Stimulated activated CD4-positive, alpha-beta T cell treated with anti-CD3 and anti-CD28 coated beads, Interleukin-1b, Interleukin-23, amount 100 ng/mL, for 24 hours (primary cell): ENCODE measurements at places on chromosomes 12 and 14.

DNA sequence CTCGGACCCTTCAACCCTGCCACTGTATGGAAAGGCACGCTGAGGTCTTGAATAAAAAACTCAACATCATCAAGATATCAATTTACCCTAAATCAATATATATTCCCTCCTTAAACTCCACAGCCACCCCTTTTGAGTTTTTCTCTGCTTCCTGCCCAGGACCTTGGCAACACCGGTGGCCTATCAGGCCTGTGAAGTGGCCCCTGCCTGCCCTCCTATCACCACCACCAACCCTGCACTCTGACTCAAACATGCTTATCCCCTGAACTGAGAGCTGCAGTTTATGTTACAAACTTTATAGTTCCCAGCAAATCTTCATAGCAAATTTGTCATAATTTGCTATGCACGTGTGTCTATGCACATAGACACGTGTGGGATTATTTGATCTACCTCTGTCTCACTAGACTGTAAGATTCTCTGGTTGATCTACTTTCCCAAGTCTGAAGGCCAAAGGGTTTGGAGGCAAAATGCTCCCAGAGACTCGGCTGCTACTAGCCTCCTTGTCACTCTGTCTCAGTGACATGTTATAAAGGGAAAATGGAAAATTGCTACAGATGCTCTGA lies 63.4 kb downstream of the SPTB start:
- no peak for DNase-seq

DNA sequence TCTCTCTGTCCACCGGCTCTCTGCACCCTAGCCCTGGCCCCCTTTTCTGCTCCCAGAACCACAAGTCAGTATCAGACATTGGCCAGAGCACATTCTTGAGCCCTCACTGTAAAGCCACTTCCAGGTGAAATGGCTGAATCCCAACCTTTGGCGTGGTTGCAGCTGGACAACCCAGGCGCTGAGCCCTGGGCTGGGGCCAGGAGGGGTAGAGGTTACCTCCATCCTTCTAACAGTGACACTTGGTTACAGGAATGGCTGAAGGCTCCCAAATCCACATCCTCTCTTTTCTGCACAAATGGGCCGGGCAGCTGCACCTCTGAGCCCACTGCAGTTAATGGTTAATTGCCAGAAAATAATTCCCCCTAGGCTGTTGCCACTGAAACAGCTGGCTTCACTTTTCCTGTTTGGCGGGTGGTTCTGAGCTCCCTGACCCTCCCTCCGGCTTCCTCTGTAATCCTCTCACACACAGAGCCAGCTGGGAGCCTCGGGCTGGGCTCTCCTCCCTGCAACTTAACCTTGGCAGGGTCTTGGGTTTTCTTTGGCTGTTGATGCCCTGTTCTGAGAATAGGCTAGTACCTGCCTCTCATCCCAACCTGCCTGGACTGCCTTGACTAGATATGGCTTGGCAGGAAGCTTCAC lies 44.1 kb downstream of the TSPAN11 start:
- no peak for DNase-seq

DNA sequence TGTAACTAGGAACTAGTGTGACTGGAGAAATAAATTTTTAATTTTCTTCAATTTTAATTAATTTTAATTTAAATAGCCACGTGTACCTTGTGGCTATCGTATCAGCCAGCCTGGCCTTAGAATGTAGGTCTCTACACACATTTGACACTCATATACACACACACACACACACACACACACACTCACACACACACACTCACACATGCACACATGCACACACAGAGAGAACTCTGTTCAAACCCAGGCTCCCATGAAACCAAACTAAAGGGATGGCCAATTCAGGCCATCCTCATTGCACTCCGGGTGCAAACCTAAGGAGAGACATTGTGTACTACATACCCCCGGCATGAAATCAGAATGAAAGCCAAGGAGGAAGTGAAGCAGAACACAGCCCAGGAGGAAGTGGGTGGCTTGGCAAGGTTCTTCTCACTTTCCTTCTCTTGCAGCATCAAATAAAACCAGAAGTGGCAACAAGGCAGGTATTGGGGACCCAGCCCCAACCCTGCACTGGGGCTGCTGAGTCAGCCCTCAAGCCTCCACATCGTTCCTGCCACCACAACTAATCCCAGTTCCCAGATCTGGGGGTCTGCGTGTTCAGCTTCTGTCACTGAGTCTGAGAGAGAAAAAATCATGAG lies 26.2 kb upstream of the CHPT1 start:
- no peak for DNase-seq

DNA sequence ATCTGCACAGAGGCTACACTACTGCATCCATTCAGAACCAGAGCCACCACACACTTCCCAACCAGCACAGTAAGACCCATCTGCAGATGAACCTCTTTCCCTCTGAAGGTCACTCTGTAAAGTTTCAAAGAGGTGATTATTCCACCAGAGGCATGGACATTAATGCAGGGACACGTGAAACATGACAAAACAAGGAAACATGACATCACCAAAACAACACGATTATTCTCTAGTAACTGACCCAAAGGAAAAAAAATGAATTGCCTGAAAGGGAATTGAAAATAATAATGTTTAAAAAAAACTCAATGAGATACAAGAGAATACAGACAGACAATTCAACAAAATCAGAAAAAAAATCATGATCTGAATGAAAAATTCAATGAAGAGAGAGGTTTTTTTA lies 139.1 kb downstream of the RERGL start:
- DNase-seq, result no peak

DNA sequence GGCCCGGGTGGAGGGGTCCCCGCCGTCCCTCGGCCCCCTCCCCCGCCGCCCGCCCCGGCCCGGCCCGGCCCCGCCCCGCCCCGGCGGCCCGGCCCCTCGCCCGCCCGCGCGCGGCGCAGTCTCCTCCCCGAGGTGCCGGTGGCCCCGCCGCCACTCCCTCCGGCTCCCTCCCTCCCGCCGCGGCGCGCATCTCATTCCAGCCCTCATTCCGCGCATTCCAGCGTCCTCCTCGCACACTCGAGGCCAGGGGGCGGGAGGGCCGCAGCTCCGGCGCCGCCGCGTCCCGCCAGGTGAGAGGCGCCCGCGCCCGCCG lies at the start of gene TEAD4:
TSS of gene TEAD4 (plus strand) at position 206 of the 313 bp plus-strand sequence.
- DNase-seq, result no peak

DNA sequence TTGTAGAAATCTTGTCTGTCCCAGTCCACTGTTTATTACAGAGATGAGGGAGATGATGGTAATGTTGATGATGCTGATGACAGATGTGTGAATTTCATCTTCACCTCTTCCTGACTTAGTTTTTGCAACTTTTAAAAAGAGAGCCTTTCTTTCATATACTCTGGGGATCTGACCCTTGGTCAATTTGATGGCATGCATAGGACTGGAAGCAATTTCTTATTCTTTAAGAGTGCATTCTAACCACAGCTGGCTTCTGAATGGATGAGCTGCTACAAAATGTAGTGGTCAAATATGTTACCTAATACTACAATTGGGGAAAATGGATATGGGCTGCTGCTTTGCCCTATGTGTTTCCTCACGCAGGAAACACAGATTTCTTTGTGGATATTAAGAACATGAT lies 80.8 kb downstream of the MYRFL start:
- no peak for DNase-seq

- DNase-seq, result no peak
Observed at GRCh38 chr14:73736842-73737241, 22.7 kb upstream of the PNMA1 start.

GRCh38 chr14:96799489-96800054 lies 2.4 kb downstream of the VRK1 start:
- DNase-seq, result no peak

DNA sequence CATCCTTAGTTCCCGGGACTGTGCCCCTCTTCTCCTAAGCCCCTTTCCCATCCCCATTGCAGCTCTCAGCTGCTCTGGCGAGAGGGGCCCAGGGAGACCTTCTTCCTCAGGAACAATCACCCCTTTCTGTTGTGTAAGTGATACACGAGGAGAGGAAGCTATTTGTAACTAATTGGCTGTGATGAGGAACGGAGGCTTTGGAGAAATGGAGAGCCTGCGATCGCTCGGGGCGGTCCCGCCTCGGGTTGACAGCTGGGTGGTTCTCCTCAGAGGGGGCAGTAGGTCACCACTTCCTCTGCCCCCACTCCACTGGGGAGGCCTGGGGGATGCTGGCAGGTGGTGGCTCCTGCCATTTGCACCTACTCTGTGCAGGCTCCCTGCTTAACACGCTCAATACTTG lies 6.6 kb upstream of the PGF start:
- DNase-seq, result no peak

DNA sequence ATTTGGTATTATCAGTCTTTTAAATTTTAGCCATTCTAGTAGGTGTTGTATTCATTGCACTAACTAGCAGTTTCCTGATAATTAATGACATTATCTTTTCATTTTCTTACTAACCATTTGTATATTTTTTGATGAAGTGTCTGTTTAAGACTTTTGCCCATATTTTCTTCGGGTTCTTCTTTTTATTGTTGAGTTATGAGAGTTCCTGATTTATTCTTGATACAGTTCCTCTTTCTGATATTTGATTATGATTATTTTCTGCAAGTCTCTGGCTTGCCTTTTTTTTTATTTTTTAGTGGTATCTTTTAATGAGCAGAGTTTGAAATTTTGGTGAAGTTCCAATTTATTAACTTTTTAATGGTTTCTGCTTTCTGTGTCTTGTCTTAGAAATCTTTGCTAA lies 6.2 kb upstream of the RNU6-7 start:
- no peak for DNase-seq

DNA sequence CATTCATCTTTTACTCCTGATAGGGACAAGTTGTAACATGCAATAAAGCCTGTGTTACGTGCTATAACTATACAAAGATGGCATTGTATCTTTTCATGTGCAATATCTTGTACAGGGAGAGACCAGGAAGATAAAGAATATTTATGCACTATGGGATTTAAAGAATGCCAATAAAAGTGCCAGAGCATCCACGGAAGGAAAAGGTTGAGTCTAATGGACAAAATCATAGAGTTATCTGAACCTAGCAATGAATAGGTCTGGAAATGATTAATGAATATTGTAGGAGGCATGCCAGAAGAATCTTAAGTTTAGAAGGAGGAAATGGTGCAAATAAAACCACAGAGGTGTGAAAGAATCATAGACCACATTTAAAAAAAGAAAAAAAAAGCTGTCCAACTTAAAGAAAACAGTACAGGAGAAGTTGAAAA lies 263.9 kb downstream of the KCNC2 start:
- DNase-seq, result no peak

- DNase-seq, result no peak
Observed at GRCh38 chr14:90576581-90576980, 179.8 kb downstream of the CALM1 start.

- no peak for DNase-seq
Observed at GRCh38 chr12:18261273-18261672, at the start of gene PIK3C2G. TSS of gene PIK3C2G (plus strand) at chr12:18261518. CDS start at chr12:18282082, 20,564 bp downstream.

- no peak for DNase-seq
Observed at GRCh38 chr14:80080601-80081000, 130.7 kb downstream of the DIO2 start.

- no peak for DNase-seq
Observed at GRCh38 chr12:91052026-91052425, 5.8 kb downstream of the KERA start.

DNA sequence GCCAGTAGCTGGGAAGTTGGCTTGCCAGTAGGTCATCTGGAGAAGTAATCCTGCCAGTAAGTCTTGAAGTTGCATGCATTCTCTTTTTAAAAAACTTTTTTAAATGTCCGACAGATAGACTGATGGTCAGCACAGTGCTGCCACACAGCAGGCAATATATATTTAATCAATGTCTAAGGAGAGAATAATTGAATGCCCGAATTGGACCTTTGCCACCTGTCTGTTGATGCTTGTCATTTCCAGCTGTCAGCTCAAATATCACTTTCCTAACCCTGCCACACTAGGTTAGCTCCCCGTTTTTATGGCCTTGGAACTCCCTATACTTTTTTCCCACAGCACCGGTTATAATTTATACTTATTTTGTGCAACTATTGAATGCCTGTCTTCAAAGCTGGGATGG lies 2.1 kb upstream of the SLC15A4 start:
- DNase-seq, result no peak

DNA sequence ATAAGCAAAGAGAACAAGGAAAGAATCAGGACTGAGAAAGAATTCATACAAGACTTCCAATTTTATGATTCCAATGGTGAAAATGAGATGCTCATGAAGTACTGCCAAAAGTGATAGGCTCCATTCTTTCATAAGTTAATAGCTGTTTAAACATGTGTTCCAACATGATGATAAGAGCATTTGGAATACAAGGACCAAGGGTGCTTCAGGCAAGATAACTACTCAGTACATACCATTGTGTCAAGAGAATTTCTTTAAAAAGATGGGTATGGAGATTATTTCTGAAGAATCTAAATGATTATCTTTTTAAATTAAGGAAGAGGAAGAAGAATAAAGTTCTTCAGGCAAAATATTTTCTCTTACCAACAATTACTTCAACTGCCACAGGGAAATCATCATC lies 258.1 kb downstream of the MED13L start:
- DNase-seq, result no peak

DNA sequence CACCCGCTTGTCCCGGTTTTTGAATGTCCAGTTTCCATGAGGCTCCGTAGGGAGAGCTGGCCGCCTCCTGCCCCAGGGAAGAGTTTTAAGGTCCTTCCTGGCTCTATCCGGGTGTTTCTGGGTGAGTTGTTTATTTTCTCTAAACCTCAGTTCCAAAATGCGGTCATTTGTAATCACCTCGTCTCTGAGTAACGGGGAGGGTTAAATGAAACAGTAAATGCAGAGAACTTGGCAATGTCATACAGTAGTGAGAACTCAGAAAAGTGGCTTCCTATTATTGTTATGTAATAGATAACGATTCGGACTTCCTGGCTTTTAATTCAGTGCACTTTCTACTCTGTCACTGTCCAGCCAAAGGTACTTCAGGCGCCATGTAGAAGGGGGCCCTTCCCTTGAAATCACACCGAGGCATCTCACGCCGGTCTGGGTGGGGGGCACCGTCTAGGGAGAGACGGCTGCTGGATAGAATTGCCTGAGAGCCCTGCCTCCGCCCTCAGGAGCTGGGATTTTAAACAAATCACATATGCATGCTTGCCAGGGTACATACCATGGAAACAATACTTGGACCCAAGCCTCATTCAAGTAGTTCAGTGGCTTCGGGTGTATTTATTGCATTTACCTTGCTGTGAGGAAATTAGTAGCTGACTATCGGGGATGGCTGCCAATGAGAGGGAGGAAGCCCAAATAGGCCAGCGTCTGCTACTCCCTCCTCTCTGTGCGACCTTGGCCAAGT lies 26.4 kb downstream of the NOS1 start:
- DNase-seq, result no peak

DNA sequence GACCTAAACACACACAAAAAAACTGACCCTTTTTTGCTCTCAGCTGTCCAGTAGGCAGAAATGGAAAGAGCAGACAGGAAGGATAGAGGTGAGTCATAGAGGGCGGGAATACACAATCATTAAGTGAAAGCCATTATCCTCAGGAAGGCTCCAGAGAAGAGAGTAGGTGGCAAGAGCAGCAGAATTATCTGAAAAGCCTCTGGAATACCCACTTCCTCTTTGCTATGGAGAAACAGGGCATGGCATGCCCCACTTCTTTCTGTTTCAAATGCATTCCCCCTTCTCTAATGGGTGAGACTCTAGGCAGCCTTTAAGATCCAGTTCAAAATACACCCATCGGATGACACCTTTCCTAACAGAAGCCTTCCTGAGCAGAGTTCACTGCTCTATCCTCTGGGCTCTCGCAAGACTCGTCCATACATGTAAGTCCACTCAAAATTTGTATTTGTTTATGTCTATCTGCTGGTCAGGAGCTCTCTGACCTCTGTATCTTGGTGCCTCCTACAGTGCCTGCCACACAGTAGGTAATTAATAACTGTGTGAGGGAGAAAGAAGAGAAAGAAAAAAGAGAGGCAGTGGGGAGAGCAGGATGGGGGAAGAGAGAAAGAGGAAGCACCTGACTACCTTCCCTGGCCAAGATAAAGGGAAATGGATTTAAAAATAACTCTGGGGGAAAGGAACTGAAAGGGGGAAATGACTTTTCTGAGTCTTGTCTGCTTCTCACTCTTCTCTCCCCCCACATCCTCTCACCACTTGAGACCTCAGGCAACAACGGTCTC lies 8.5 kb downstream of the KLHL33 start:
- DNase-seq, result no peak
